ENCODE measurements at places on chromosomes 12 and 14.

GRCh38 chr12:68856510-68856909 lies 48.5 kb downstream of the MDM2 start:
- DNase-seq, result no peak
- no peak overlapping the region for H3K4me3 ChIP-seq
- no peaks in the 10 kb centered on the region for H3K36me3 ChIP-seq
- H3K27me3 ChIP-seq, result no peaks in the 10 kb centered on the region

DNA sequence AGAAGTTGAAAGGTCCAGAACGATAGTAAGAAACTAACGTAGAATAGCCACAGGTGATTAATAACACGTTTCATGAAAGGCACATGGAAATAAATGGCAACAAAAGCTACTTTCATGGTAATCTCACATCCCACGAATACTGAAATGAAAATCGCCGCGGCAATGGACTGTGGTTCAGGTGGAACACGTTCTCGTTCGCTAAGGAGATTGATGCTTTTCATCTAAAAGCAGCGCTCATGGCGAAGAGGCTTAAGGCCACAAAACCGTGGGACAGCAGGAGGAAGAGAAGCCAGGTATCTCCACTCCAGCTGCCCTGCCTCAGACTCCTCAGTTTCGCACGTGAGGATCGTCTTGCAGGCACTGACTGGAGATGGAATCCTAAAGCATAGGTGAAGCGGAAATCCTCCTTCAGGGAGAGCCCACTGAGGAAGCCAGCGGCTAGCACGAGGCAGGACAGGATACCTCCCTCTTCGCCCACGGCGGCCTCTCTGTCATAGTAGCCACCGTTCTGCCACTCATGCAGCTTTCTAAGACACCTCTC lies 696 bp upstream of the GPHN start:
- H3K36me3 ChIP-seq, result no peaks in the 10 kb centered on the region
- DNase-seq, result no peak
- H3K27me3 ChIP-seq, result peaks cover 17% of the 10 kb centered on the region
- H3K4me3 ChIP-seq, result peak overlapping the region; percentile 92
- peak overlapping the region; percentile 97 for H3K27ac ChIP-seq

DNA sequence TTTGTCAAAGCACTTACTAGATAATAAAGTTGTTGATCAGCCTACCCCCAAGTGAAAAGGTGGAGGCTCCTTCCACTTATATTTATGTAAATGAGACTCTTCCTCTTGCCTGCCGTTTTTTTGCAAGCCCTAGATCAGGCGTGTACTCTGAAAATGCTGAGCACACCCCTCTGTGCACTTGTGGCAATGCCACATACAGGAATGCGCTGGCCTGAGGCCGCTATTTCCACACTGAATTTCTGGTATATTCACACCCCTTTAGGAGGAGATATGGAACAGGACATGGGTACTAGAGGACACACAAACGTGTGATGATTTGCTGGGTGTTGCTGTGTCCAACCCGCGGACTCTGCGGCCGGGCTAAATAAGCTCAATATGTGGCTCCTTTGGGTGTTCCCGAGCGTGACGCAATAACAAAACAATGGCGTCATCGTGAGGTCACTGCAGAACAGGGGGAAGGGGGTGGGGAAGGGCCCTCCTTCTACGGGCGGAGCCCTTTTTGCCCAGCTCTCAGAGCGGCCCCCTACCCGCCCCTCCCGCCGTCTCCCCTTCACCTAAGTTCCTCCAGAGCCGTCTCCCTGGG lies 554 bp upstream of the TSPAN31 start:
- peak; percentile 59 for DNase-seq
- peak overlapping the region; percentile 98 for H3K27ac ChIP-seq
- H3K4me3 ChIP-seq, result peak overlapping the region; percentile 93
- H3K27me3 ChIP-seq, result peaks cover 52% of the 10 kb centered on the region
- peaks cover 16% of the 10 kb centered on the region for H3K4me1 ChIP-seq

DNA sequence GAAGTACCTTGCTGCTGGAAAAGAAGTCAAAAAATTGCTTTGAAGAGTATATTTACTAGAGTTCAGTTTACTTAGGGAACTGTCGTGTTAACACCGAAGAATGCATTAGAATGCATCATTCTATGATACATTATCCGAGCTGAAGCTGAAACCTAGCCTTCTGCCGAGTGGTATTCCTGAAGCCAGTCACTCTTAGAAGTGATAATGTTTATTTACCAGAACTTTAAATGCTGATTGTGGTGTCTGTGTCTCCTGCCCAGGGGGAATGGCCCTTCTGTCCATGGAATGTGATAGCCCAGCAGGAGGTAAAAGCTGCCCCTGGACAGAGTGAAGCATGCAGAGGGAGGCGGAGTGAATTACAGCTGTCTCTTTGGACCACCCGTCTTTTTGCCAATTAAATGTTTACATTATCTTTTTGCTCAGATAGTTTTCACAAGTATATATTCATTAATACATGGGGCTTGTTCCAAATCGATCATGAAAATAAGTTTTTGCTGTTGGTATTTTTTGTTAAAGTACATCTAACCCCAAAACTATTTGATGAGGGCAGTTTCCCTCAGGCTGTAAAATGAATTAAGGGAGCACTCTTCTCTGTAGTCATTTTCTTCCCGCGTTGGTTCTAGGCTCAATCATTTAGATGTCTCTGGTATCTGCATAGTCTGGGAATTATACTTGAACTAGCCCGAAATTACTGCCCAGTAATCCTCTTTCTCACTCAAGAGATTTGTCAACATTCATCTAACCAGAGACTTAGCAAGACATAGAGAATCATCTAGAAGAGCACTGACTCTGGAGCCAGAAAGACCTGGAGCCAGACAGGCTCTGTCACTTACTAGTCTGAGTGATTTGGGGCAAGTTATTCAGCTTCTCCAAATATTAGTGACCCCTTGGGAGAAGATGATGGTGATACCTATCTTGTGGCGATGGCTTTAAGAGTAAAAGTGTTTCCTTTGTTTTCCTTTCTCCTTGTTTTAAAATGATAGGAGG lies 147.6 kb downstream of the CRADD start:
- DNase-seq, result peak; percentile 68
- no peak overlapping the region for H3K4me3 ChIP-seq
- H3K4me1 ChIP-seq, result peaks cover 10% of the 10 kb centered on the region
- H3K27me3 ChIP-seq, result peaks cover 10% of the 10 kb centered on the region
- no peak overlapping the region for H3K27ac ChIP-seq

DNA sequence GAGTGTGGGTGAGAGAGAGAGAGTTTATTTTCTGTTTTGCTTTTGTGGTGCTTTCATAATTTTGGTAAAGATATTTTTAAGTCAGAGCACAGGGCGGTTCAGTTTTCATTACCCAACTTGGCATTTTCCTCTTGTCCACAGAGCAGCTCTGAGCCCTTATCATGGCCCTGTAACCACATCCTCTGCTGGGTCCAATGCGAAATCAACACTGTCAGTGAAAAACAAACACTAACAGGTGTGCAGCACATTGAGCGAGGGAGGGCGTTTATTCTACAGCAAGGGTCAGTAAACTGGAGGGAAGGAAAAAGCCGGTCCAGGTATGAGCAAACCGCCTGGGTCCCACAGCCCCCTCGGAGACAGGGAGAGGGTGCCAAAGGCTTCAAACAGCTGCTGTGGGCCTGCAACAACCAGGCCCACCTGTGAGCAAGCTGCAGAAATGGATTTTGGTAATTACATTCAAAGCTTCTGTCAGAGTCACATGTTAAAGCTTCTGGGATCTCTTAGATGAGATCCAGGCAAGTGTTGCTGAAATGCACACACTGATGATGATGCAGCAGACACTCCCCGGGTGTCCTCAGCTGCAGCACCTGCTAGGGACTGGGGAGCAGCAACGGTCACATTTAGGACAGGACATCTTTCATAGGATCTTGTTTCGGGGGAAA lies 132.7 kb upstream of the DYRK2 start:
- H3K4me1 ChIP-seq, result peaks cover 38% of the 10 kb centered on the region
